GM13977 (cell line): ENCODE measurements at places on chromosomes 4 and X.
A peak's percentile ranks its signal among the peaks of the same experiment; 100 is the strongest.

DNA sequence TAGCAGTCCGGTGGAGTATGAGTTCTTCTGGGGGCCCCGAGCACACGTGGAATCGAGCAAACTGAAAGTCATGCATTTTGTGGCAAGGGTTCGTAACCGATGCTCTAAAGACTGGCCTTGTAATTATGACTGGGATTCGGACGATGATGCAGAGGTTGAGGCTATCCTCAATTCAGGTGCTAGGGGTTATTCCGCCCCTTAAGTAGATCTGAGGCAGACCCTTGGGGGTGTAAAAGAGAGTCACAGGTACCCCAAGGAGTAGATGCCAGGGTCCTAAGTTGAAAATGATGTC lies 852 bp downstream of the MAGEH1 start:
- no peak for DNase-seq

DNA sequence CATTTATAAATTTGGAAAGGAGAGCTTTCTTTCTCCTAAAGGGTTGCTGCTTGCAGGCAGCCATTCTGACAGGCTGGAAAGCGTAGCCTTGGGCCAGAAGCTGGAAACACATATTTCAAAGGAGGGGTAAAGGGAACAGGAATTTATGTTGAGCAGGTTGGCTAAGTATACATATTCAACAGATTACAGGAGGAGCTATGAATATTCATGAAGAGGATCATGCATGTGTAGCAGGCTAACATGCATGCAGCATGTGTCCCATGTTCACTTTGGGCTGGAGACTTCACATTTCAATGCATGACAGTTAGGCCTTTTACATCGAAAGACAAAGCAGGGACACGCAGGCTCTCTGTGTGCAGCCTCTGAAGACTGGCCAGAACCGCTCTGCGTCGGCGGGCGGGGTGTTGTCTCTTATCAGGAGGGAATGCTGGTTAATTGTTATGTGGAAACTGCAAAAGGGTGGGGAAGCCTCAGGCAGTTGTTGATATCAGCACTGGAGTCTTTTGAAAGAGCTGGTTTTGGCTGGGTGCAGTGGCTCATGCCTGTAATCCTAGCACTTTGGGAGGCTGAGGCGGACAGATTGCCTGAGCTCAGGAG lies 31.5 kb downstream of the CASP3 start:
- no peak for DNase-seq

DNA sequence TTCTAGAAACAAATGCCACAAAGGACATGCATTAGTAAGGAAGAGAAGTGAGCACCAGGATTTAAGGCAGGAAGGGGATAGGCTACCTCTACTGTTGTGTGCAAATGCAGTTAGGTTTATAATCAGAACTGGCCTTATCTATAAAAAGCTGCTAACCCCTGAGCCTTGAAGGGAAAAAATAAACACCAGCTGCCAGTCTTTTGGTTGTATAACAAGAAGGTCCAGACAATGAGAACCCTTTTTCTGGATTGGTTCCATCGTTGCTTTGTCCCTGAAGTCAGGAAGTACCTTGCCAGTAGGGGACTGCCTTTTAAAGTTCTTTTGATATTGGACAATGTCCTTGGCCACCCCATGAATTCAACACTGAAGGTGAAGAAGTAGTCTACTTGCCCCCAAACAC lies 126.7 kb upstream of the OTUD4 start:
- DNase-seq: no peak

DNA sequence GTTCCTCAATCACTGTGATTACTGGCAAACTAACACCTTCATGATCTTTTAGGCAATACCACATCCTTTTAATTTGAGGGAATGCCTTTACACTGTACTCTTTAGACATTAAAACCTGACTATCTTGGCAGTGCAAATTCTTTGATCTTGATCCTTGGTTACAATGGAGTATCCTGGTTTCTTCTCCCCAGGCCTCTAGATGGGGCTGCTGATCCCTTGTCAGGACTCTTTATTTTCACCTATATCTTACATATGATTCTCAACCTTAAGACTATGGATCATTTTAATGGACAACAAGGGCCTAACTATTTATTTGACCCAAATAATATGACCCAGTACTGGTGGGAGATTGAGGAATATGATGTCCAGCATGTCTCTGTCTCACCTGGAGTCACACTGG lies 1005.5 kb upstream of the INTU start:
- no peak for DNase-seq

GRCh38 chr4:112664611-112665010 lies 27.7 kb downstream of the LARP7 start:
- no peak for DNase-seq

GRCh38 chr4:3851211-3851610 lies 85.0 kb downstream of the ADRA2C start:
- no peak for DNase-seq

DNA sequence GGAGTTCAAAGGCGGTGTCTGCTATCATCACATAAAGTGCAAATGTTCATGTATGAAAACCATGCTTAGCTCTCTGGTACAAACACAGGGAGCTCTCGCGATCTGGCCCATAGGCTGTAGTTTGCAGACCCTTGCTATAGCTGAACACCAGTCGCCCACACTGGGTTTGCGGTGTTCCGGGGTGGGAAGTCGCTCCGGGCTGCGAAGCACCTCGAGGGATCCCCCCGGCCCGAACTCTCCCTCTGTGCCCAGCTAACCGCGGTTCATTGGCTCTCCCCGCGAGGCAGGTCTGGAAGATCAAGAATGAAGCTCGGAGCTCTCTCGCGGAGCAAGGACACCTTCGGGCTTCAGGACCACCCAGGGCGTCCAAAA lies 341 bp upstream of the PRPS2 start:
- DNase-seq: no peak

GRCh38 chr4:85867271-85867670 lies 392.3 kb downstream of the ARHGAP24 start:
- no peak for DNase-seq

- DNase-seq: no peak
Observed at GRCh38 chr4:142021181-142021580, 384.8 kb downstream of the IL15 start.

- DNase-seq: no peak
Observed at GRCh38 chr4:36027203-36027602, 217.1 kb downstream of the ARAP2 start.

GRCh38 chrX:23727206-23727605 lies 15.9 kb downstream of the ACOT9 start:
- DNase-seq: no peak

- DNase-seq: no peak
Observed at GRCh38 chrX:3263681-3264126, 82.7 kb downstream of the MXRA5 start.

DNA sequence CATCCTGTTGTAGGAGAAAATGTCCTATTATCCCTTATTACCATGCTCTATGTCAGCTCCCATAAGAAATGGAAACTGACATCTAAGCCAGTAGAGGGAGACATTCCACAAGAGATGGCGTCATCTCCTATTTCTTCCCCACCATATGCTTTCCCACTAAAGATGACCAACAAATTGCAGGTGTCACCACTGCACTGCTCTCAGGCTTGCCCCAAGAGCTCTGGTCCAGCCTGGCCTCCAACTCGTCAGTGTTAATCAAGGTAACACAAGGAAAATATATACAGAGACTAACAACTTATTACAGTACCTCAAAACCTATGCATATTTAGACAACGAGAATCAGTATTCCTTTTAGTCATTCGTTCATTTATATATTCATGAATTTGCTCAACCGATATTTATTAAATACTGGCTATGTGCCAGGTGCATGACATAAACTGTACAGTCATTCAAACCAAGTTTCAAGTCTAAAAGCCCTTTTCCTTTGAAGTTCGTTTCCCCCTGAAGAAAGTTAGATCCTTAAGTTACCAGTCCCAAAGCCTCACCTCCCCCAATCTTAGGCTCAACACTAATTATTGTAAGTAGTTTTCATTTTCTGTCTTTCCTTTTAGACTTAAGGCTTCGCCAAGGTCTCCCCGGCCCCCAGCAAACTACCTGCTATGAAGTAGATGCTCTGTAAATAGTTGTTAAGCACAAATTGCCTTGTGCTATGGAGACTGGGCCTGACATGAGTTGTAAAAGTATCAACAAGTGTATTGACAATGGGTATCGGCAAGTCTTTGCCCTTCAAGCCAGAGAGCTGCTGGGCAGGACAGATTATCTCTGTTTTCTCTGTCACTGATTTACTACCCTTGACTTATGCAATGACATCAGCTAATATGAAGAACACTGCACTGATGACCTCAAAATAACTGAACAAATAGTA lies 3.1 kb upstream of the FGB start:
- DNase-seq: peak; percentile 25

- no peak for DNase-seq
Observed at GRCh38 chr4:83581411-83582288, 45.7 kb downstream of the GPAT3 start.

GRCh38 chrX:102768987-102769761 lies 48.6 kb downstream of the GPRASP3 start:
- DNase-seq: peak; percentile 66

- DNase-seq: no peak
Observed at GRCh38 chr4:137957806-137958205, 284.3 kb downstream of the SLC7A11 start.

DNA sequence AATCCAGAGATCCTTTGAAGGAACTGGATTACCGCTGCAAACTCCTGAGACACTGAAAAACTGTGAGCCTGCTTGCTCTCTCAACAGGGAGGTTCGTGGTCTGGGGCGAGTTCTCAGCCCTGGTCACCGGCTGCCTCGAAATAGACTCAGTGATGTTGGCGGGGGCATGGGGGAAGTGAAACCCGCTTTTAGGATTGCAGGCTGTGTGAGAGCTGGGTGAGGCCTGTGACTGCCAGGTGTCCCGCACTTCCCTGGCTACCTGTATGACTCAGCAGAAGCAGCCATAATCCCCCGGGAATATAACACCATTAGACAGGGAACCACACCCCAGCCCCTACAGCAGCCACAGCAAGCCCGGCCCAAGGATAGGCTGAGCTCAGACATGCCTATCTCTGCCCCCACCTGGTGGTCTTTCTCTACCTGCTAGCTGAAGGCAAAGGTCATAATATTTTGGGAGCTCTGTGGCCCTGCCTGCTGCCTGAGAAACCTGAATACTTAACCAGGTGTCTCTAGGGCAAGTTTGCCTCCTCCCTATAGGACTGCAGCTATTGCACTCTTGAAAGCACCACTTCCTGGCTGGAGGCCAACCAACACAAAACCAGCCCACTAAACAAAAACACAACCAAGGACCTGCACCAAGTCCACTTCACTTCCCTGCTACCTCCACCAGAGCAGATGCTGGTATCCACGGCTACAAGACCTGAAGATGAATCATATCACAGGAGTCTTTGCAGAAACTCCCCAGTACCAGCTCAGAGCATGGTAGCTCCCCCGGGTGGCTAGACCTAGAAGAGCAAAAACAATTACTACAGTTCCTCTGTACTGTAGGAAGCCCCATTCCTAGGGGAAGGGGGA lies 202.0 kb downstream of the RRAGB start:
- DNase-seq: peak; percentile 12

- no peak for DNase-seq
Observed at GRCh38 chrX:81728622-81729021, 526.7 kb downstream of the SH3BGRL start.

DNA sequence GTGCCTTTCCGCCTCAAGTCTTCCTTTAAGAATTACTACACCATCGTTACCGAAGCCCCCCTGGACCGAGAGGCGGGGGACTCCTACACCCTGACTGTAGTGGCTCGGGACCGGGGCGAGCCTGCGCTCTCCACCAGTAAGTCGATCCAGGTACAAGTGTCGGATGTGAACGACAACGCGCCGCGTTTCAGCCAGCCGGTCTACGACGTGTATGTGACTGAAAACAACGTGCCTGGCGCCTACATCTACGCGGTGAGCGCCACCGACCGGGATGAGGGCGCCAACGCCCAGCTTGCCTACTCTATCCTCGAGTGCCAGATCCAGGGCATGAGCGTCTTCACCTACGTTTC lies 2.2 kb downstream of the PCDH10 start:
- DNase-seq: peak; percentile 17

DNA sequence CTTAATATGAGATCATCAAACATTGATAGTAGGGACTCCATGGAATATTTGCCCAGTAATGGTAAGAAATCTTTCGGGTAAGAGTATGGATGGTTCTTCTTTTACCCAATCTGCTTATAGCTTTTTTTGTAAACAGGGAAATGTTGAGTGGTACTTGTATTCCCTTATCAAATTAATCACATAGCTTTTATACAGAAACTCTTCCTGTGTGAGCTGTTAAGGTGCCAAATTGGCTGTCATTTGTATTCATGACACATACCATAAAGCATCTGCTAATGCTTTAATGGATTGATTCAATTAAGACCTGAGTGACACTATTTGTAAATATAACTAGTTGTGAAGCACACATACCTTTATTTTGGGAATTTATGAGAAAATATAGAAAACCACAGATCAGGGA lies 34.2 kb downstream of the KLF3 start:
- DNase-seq: no peak

GRCh38 chr4:17324386-17324830 lies 187.5 kb downstream of the QDPR start:
- peak; percentile 21 for DNase-seq

DNA sequence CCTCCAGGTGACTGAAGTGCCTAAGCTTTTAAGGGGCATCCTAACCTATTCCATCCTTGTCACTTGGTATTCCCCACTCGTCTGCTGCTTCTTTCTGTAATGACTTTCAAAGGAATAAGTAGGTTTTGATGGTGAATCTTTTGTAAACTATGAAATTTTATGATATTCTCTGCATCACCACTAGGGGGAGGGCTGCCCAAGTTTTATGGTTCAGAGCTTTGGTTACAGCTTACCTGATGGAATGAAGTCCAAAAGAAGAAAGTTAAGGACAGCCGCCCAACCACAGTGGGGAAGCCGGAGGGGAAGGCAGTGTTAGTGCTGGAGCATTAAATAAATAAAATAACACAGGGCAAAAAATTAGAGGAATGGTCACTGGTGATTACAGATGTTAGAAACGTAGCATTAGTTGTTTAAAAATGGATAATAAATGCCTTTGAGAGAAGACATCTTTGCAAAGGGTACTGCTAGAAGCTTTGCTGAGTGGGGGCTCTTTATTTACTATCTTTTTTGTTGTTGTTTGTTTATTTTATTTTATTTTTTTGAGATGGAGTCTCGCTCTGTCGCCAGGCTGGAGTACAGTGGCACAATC lies 204.9 kb downstream of the GBA3 start:
- DNase-seq: peak; percentile 28

DNA sequence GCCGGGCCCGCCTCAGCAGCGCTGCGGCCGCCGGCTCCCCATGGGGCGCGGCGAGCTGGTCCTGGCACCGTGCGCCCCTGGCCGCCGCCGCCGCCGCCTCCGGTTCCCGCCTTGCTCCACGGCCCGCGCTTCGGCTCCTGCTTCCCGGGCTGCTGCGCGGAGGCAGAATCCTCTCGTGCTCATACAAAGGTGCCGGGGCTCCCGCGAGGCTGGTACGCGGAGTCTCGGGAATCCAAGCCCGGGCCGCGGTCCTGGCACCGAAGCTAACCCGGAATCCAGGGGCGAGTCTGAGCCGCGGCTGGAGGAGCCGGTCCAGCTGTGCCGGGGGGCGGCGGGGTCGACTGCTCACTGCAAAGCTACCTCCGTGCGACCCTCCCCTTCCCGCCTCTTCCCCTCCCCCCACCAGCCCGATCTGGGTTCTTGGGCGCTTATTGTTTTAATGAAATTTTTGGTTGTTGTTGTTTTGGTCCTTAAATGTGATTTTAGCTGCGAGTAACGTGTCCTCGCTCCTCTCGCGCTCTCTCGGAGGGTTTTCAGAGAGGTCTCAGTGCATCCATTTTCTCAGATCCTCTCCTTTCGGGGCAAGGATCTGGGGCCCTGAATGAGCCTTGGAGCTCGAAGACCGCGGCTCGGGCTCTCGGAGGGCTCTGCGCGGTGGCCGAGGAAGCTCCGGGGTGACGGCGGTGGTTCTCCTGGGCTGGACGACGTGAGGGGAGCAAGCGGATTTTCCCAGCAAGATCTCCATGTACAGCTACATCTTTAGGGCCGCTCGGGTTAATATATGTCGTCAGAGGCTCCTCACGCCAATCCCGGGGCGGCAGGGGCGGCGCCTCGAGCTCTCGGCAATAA lies at the start of gene HAND2:
TSS of gene HAND2 (minus strand) at position 753 of the 849 bp plus-strand sequence. CDS start 940 bp downstream, outside the sequence.
- peak; percentile 30 for DNase-seq
